ENCODE measurements at places on chromosomes 6 and 20.

DNA sequence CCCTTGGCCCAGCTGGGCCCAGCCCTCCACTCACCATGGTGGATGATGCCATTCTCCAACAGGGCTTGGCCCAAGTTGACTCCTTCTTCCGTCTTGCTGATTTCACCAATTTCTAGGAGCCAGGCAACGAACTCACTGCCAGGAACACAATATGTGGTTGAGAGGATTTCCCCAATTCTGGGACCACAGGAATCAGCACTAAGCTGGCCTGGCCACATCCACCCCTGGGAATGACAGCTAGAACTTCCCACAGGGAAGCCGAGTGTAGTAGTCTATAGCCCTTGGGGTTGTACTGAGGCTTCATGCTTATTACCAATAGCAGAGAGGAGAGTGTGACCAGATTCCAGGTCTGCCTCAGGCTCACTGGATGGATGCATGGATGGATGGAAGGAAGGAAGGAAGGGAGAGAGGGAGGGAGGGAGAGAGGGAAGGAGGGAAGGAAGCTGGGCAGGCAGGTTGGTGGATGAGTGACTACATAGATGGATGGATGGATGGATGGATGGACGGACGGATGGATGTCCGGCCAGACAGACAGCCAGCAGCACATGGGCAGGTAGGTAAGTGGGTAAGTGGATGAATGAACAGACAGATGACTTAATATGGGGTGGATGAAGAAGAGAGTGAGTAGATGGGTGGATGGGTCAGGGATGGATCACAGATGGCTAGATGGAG, 146.5 kb downstream of the PREX1 start:
- DNase-seq: no peak

GRCh38 chr20:24798930-24799705, 150.0 kb upstream of the CST7 start:
- DNase-seq: no peak

DNA sequence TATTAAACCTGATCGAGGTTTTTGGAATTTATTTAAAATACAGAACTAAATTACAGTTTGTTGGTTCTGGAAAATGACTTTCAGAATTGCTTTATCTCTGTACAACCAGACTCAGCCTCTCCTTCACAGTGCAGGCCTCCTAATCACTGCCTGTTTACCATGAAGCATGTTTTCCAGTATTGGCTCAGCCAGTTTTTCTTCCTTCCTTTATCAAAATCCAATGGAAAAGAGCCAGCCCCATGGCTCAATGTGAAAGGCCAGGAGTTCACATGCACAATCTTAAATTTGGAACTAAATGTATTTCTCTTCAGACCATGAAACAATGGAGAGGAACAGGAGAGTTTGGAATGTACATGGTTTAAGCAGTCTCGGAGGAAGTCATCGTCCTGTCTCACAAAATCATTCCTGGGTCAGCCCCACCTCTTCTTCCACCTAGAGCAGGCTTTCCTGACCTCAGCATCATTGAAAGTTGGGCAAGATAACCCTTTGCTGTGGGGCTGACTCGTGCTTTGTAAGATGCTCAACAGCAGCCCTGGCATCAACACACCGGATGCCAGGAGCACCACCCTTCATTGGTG, 680.9 kb upstream of the AGPAT4 start:
- DNase-seq: no peak

DNA sequence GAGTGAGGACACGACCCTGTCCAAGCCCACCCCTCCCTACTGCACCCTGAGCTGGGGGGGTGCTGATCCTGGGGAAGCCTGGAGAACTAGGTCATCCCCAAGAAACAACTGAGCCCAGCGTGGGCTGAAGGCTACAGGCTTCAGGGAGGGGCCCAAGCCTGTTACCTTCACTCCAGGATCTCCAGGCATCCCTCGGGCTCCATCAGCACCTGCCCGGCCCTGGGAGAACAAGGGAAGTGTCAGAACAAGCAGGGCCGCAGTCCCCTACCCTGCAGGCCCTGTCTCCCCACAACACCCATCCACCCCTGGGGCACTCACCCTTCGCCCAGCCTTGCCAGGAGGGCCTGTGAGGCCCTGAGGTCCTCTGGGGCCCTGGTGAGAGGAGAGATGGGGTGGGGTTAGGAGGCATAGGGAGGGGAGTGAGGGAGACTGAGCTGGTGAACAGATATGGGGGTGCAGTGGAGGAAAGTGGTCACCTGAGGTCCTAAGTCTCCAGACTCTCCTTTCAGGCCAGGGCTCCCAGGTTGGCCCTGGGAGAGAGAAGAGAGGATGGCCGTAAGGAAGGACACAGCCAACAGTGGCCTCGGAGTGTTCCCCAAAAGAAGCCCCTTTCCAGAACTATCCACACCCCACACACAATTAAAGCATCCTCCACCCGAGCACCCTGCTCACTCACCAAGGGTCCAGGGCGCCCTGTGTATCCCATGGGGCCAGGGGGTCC, 13.4 kb downstream of the COL11A2 start:
- no peak for DNase-seq

GRCh38 chr6:142937986-142938385, 7.0 kb downstream of the HIVEP2 start:
- DNase-seq: no peak

DNA sequence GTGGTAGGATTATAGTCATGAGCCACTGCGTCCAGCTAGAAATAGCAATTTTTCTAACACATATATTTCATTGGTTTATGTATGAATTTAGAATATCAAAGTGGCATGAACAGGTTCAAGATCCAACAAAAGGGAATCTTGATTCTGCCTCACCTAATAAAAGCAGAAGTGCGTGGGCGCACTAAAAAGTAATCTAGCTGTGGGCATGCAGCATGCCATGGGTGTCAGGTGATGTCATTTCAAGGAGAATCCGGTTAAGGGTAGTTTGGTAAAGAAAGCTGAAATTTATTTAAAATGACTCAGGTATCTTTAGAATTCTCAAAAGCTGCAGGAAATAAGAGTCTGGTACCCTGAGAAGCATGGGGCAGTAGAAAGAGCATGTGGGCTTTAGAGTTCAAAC, 17.6 kb downstream of the LRRN4 start:
- DNase-seq: no peak

DNA sequence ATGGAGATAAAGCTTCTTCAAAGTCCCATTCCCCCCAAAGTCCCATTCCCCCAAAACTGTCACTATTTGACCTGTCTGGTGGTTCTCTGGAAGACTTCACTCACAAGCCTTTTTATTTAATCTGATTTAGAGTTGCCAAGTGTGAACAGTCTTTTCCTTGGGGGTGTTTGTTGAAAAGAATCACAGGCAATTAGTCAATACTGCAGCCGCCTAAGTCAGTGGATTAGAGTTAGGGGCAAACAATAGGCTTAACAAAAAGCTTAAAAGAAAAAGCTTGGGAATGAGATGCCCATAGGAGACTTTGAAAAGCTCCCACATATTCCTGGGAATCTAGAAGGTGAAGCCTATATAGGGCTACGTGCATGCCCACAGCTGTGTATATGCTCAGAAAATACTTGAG, 8.0 kb upstream of the RIPOR2 start:
- no peak for DNase-seq

DNA sequence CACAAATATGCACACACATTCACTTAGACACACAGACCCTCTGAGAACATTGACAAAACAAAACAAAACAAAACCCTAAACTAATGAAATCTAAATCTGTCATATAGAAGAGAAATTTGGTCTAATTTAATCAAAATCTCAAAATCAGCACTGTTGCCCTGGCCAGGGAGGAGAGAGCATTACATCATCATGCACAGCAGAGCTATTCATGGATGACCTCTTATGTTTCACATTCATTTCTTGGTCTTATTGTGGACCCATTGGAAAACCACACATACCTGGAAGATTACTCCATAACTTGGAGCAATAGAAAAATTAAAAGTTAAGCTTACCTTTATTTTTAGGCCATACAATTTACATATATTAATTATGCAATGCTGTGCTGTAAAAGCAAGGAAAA, 1223.6 kb upstream of the GJE1 start:
- no peak for DNase-seq

All from left ventricle myocardium superior (tissue), 1 donor.